ENCODE measurements at places on chromosomes 3 and 15.

DNA sequence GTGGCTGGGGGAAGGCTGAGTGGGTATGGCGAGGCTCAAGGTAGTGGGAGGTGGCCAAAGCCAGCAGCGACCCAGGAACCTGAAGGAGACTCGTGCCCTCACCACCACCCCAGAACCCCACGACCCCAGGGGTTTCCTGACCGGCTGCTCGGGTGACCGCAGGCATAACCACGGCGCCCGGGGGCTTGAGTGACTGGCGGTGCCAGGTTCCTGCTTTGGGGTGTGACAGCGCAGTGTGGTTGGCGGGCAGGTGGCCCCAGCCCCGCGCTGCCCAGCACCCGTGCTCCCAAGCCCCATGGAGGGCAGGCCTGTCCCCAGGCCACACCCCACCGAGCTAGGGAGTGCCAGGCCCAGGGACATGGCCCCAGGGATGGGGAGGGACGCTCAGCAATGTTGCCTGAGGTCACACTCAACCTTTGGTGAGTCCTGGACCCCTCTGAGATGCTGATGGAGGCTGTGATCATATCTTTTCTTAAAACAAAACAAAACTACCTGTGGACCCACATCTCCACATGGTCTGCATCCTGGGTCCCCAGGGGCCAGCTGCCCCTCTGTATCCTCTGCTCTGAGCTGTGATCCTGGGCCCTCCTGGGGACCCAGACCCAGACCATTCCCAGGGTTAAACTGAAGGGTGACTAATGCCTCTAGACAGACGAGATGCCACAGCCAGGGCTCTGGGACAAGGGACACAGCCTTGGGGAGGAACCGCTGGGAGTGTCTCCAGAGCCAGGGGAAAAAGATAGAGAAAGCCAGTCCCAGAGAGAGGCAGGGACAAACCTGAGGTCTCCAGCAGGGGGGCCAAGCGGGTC, 13.0 kb downstream of the DNAJB8 start:
- no peak for DNase-seq

GRCh38 chr3:58746758-58747157, 80.2 kb upstream of the FAM3D start:
- no peak for DNase-seq

GRCh38 chr3:15630646-15631350, 29.3 kb downstream of the BTD start:
- no peak for DNase-seq

- no peak for DNase-seq
Observed at GRCh38 chr3:14424711-14425580, 22.5 kb downstream of the SLC6A6 start.

GRCh38 chr3:194386648-194387047, 12.4 kb downstream of the GP5 start:
- DNase-seq = no peak

GRCh38 chr3:192545333-192545732, 182.0 kb downstream of the FGF12 start:
- DNase-seq = no peak

- DNase-seq = peak; percentile 42
Observed at GRCh38 chr15:63945007-63945788, 101.1 kb downstream of the DAPK2 start.

GRCh38 chr3:143158014-143158988, 38.7 kb downstream of the CHST2 start:
- no peak for DNase-seq

GRCh38 chr3:55658270-55658669, 171.2 kb upstream of the WNT5A start:
- DNase-seq = no peak

GRCh38 chr3:119898478-119899191, 116.7 kb downstream of the NR1I2 start:
- DNase-seq = no peak

GRCh38 chr15:87633525-87633924, 623.0 kb downstream of the NTRK3 start:
- DNase-seq = no peak

- no peak for DNase-seq
Observed at GRCh38 chr3:31615071-31615875, 82.5 kb downstream of the STT3B start.

DNA sequence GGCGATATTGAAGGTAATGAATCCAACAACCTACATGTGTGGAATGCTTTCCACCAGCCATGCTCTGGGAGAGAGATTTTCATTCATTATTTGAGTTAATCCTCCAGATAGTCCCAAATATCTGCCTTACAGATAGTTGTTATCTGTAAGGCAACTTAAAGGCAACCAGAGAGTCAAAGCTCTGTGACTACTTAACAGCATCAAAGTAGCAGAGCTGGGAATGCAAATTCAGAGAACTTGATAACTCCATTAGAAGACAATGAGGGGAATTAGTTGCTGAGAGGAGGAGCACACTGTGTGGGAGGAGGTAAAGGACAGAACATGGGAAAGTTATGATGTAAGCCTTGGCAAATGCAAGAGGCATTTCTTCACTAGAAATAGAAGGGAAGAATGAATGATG, 10.5 kb upstream of the CRBN start:
- no peak for DNase-seq

DNA sequence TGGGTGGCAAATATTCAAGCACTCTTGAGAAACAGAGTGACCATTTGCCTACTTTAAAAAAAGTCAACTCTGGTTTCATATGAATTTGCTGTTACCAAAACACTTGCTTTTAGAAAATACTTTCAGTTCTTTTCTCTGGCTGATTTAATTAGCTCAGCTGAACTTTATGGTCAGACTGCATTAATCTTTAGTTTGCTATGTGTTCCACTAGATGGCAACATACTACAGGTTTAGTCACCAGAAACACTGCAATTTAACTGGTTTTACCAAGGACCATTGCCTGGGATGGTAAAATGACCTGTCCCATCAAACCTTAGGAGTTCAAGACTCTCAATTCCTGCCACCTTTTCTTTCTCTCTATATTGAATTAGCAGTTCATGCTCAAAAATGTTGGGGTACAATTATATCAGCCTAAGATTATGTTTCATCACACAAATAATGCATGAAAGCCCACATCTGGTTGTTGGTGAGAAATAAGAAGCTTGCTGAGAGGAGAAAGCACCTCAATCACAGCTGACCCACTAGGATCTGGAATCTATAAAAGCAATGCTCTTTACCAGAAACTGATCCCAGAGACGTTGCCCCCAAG, 14.2 kb downstream of the EIF4E3 start:
- no peak for DNase-seq

DNA sequence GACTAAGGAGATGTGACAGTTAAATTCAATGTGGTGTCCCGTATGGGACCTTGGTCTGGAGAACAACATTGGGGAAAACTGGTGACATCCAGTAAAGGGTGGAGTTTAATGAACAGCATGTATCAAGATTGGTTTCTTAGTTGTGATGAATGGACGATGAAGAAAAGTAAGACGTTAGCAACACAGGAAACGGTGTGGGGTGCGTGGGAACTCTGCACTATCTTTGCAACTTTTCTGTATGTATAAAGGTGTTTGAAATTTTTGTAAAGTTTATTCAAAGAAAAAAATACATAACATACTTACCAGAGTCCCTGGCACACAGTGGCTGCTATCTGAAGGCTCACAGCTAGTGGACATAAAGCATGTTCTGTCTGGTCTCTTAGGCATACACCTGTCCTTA, 6.1 kb upstream of the CCDC174 start:
- DNase-seq = no peak

DNA sequence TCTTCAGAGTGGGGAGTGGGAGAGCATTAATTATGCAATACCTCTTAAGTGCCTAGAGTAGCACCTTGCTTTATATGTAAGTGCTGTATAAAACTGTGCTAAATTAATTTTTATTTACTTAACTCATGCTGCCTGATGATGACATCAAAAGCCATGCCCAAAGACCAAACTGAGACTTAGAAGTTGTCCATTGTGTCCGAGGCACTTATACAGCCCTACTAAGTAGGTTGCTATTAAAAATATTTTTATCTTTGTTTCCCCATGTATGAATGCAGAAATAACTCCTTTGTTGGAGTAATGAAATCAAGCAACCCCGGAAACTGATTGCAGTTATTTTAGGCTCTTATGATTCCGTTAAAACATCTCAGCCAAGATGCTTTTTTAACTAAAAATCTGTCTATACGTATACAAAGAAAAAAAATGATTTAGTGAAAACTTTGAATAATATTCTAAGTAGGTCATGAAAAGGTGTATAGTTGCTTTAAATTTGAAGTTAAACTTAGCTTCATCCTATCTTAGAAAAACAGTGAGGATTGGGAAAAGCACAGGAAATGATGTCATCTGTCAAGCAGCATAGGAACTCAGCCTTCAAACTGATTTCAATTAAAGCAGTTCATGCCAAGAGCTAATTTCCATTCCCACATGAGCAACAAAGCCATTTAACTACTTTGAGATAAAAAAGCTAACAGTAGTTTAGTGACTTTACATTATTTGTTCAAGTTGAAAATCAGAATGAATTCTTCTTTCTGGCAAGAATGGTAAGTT, 43.0 kb downstream of the FBN1 start:
- no peak for DNase-seq

DNA sequence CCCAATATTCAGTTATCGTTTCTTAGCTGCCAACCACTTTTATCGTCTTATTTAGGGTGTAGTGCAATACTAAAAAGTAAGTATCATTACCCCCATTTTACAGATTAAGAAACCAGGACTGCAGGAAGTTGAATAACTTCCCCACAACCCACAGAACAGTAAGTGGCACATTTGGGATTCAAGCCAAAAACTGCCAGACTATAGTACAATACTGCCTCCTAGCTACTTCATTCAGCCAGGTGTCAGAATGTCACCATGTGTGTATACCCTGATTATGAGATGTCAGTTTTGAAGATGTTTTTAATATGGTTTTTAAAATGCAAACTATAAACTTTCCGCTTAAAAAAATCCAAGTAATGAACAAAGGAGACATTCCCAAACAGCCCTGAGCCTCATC, 74.2 kb upstream of the PROK2 start:
- no peak for DNase-seq

DNA sequence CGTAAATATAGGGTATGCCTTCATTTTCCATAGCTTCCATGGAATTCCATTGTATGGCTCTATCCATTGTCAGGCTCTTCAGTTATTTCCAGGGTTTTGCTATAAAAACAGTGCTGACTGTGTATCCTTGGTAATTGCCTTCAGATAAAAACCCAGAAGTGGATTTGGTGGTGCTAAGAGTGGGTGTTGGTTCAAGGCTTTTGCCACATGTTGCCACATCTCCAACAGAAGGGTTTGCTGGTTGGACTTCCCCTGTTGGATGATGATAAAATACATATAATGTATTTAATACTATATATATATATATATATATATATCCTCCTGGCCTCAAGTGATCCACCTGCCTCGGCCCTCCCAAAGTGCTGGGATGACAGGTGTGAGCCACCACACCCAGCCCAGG, 97.8 kb downstream of the FLNB start:
- DNase-seq = no peak

GRCh38 chr15:82039871-82040270, 5.9 kb downstream of the MEX3B start:
- no peak for DNase-seq

GRCh38 chr15:54568381-54568780, 590.1 kb downstream of the UNC13C start:
- no peak for DNase-seq

DNA sequence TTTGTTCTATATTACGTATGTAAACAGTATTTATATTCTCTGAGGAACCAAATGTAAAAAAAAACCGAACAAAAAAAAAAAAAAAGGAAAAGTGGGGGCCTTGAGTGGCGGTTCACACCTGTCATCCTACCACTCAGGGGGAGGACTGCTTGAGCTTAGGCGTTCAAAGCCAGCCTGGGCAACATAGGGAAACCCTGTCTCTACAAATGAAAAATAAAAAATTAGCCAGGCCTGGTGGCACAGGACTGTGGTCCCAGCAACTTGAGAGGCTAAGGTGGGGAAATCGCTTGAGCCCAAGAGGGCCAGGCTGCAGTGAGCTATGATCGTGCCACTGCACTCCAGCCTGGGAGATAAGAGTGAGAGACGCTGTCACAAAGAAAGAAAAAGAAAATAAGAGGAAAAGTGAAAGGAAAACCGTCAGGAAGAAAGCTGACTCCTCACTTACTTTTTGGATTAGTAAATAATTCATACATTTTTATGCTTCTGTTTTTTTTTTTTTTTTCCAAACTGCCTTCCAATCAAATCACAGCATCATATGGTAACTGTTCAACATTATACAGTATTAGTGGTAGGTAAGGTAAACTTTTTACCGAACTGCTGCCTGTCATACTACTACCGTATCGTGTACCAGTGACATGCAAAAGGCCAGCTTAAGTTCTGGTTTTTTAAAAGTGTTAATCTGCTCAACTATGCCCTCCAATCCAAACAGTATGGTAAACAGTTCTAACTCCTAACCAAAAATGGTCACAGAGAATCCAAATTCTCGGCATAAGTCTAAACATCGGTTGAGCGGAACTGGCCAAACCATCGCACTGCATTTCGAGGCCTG, 1.2 kb downstream of the PHC3 start:
- DNase-seq = no peak

DNA sequence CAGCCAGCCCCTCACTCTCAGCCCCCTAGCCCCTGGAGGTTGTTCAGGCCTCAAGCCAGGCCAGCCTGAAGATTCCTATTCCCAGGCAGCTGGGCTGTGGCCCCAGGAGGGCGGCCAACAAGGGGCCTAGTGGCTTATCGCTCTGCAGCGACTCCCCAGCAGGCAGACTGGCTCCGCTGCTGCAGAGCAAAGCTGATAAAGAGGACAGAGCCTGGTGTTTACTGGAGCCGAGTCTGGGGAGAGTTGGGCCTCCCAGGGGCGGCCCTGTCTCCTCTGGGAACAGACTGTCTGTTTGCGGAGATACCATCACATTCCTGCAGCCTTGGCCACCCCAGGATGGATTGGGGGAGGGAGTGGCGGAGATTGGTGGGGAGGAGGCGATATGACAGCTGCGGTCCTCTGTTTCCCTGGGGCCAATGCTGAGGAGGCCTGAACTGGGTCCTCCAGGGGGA, 22.4 kb upstream of the SMAD6 start:
- DNase-seq = no peak

GRCh38 chr3:47910233-47910632, 106.0 kb downstream of the MAP4 start:
- DNase-seq = no peak

DNA sequence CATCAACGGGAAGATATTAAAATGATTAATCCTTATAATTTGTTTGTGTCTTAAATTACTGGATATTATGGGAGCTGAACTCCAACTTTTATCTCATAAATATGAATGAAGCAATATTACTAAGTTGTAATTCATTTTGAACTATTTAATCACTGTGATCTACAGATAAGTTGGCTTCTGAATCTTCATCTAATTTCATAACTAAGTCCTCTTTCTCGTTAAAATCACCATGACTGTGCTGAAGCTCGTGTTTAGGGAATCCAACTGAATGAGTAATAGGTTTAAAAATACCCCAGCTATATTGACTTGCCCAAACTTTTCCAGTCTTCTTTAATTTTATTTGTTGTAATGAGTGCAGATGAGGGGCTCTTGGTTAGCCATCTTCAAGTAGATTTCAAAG, 14.1 kb downstream of the MDFIC2 start:
- no peak for DNase-seq

- no peak for DNase-seq
Observed at GRCh38 chr15:62644216-62644888, 398.2 kb upstream of the TPM1 start.

GRCh38 chr3:73499787-73500186, 125.0 kb downstream of the PDZRN3 start:
- no peak for DNase-seq
